Fibroblast of skin of back (primary cell): ENCODE measurements at places on chromosomes 3 and 15.

DNA sequence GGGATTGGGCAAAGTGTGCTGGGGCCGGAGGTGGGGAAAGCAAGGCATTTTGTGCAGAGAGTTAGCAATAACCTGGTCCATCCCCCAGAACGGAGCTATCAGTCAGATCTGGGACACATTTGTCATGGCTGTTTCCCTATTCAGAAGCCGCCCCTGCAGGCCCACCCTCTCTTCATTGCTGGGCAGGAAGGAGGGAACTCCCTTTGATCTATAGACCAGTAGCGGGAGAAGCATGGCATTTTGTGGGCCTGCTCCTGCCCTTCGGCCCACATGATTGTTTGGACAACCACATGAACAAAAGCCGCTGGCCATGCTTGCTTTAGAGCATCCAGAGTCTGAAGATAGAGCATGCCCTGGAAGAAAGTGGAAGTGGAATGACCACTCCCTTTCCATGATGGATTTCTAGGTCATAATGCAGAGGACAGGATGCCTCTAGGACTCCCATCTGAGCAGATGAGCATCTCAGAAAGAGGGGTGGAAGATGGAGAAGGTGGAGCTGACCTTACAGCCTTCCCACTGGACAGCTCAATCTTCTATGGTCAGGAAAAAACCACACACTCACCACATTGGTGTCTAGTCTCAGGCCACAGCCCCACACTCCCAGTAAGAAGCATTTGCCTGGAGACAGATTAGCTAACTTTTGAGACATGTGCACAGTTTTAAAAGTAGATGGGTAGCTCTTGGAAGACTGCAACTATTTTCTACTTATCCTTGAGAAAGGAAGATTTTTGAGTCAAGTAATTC, 11.9 kb upstream of the LRTM1 start:
- DNase-seq, result no peak

DNA sequence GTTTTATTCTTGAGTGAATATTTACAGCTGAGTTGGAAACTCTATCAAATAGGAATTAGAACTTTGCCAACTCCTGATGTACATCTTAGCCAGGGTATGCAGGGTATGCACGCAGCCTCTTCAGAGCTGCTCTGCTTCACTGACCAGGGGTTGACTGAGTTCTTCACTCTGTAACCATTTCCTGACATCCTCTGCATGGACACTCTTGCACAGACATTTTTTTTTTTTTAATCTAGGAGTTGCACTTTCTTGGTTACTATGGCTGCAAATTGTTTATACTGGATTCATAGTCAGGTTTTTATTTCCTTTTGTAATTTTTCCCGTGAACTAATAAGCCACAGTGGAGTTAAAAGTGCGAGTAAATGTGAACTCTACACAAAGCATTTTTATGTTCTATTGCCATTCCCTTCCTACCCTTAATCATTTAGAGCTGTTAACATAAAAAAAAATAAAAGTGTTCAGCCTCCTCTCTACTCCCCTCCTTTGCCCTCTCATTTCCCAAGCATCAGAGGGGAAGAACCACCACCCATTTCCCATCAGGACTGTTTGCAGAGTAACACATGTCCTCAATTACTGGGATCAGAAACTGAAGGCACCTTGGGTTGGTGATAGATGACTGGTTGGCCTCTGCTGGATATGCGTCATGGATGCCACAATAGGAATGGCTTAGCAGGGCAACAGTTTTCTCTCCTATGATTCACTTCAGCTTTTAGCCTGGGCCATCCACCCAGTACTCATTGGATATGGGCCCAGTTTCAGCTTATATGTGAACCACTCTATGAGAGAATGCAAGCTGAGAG, 54.0 kb downstream of the DUT start:
- DNase-seq, result peak; percentile 98

- DNase-seq, result no peak
These were observed 288.1 kb upstream of the NECTIN3 start for GRCh38 chr3:110783541-110783940.

GRCh38 chr3:9704347-9705322, 1.0 kb downstream of the CPNE9 start:
- peak; percentile 36 for DNase-seq

- DNase-seq, result peak; percentile 93
These were observed 56.3 kb upstream of the TMCO5A start for GRCh38 chr15:37877851-37878741.

GRCh38 chr3:69872783-69873378, 126.7 kb upstream of the SAMMSON start:
- DNase-seq, result no peak

- no peak for DNase-seq
These were observed 26.6 kb upstream of the FAN1 start for GRCh38 chr15:30877070-30877469.

DNA sequence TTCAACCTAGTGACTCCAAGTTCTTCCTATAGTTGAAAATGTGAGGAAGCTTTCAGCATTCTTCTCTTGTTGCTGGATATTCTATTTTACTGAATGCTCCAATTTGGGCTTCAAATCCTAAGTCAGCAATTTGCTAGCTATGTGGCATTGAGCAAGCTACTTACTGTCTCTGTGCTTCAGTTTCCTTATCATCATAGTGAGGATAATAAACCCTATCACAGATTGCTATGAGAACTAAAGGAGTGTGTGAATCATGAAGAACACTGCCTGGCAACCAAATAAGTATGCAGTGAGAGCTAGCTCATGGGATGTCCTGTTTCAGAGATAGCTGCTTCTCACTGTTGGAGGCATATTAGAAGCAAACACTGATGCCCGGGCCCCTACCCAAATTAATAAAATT, 163.8 kb upstream of the CDIN1 start:
- peak; percentile 78 for DNase-seq

- no peak for DNase-seq
These were observed 806.5 kb downstream of the OTOL1 start for GRCh38 chr3:162302983-162303624.

- peak; percentile 97 for DNase-seq
These were observed 1.3 kb upstream of the TRIM59 start for GRCh38 chr3:160450846-160451245.

DNA sequence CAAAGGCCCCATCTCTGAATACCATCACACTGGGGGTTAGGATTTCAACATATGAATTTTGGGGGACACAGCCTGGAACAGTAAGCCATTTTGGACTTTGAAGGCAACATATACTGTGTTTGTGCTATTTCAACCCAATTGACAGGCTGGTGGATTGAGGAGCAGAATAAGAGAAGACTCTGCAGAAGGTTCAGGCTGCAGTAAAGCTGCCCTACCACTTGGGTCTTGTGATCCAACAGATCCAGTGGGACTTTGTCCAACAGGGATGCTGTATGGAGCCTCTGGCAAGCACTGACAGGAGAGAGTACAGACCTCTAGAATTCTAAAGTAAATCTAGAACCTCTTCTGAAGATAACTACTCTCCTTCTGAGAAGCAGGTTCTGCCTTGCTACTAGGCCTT, 1.1 kb upstream of the BCL2L10 start:
- DNase-seq, result no peak

GRCh38 chr15:91356083-91356482, 256.0 kb downstream of the SV2B start:
- DNase-seq, result no peak

GRCh38 chr15:94576889-94577533, 345.6 kb downstream of the MCTP2 start:
- peak; percentile 1 for DNase-seq

GRCh38 chr3:33658621-33658990, 59.4 kb downstream of the CLASP2 start:
- DNase-seq, result no peak

GRCh38 chr3:16186086-16186485, 11.6 kb downstream of the GALNT15 start:
- DNase-seq, result peak; percentile 74

GRCh38 chr15:37995461-37996347, 61.3 kb downstream of the TMCO5A start:
- peak; percentile 58 for DNase-seq

- DNase-seq, result peak; percentile 73
These were observed 130.9 kb downstream of the PGPEP1L start for GRCh38 chr15:98876451-98877369.

DNA sequence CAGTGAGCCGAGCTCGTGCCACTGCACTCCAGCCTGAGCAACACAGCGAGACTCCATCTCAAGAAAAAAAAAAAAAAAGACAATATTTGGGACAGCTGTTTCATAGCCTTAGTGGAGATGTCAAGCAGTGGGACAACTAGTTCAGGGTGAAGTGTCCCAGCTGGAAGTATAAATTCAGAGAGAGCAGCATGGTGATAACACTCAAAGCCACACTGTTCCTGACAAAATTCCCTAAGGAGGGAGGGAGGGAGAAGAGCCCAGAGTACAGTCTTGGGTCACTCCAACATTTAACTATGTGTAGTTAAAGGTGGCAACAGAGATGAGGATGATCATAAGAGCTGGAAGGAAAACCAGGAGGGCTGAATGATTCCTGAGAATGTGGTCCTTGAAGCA, 21.1 kb upstream of the IP6K2 start:
- DNase-seq, result no peak

DNA sequence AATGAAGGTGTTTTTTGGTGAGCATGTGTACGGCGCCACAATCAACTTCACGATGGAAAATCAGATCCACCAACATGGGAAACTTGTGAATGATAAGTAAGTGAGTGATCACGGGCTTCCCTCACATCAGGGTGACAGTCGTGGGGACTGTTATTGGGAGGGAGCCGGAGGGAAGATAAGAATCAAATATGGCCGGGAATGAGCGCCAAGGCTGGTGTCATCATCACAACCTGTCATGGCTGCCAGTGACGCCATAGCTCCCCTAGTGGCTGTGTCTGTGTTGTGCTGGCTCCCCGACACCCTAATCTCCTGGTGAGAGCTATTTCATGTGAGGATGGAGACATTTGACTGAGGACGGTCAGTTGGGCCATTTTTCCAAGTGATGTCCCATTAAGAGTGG, 168.5 kb downstream of the SV2B start:
- no peak for DNase-seq

DNA sequence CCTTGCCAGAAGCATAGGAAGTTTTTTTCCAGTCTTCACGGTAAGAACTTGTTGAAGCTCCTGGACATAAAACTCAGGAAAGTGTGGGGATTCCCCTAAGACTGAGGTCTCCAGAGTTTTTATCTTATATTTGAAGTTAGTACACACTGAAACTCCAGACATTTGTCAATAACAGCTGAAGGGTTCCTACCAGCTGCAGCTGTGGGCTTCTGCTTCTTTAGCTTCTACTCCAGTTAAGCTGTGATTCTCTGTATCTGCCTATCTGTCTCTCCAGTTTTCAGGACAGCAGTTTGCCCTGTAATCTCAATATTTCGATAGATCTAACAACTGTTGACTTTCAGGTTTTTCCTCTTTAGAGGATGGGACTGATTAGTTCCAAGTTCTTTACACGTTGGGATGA, 966.0 kb upstream of the SEMA6D start:
- no peak for DNase-seq

- no peak for DNase-seq
These were observed 27.9 kb upstream of the NTRK3 start for GRCh38 chr15:88284318-88284998.

DNA sequence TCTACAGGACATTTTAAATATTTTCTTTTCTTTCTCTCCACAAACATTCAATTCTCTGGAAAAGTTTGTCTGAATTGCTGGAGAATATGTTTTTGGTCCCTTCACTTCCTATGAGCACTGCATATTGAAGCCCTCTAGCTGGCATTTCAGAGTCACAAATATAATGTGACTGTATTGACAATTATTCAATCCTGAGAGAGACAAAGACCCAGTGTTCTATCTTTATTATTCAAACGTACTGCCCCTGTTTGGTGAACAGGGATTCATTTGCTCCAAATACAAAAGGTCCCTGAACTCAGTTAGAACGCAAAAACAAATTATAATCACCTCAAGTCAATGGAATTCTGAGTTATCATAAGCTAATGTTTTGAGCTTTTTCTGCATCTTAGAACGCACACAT, 173.1 kb upstream of the CDIN1 start:
- no peak for DNase-seq

GRCh38 chr3:28934126-28934813, 346.6 kb upstream of the RBMS3 start:
- no peak for DNase-seq

DNA sequence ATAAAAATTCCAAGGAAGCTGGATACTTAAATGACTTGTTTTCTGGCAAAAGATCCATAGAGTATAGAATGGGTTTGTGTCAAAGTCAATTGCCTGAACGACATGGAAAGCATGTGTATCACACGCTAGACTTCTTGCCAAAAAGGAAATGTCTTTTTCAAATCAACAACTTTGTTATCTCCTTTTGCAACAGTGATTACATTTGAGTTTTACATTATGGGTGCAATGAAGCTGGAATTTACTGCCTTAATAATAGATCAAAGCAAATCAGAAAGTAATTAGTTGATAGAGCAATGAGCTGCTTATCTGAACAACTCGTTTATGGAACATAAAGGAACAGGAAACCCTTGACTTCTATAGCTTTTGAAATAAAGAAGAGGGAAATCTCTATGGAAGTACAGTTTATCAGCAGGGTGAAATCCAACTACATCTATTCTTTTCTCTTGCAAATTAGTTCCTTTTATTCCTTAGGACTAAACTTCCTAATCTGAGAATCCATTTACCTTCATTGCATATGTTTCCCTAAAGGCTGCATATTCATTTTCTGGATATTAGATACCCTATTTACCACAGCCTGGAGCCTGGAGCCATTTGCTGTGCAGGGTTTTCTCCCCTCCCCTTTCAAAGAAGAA, 415.1 kb upstream of the NECTIN3 start:
- no peak for DNase-seq

GRCh38 chr3:182702216-182702615, 91.1 kb upstream of the ATP11B start:
- no peak for DNase-seq

- no peak for DNase-seq
These were observed 50.9 kb downstream of the RGMA start for GRCh38 chr15:93037820-93038705.

DNA sequence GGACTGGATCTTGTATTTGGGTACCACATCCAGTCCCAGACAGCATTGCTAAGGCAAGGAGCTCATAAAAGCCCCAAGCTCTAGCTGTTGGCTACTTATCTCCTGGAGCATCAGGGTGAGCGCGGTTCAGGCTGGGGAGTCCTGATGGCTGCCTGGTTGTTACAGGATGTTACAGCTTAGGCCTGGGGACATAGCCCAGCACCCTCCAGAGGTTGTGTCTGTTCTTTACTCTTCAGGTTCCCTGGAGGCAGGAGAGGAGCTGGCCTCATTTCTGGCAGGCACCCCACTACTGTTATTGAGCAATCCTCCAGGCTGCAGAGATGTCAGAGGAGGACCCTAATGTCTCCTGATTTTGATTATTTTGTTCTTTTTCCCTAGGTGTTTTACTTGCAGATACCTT, 26.6 kb downstream of the APBA2 start:
- no peak for DNase-seq

DNA sequence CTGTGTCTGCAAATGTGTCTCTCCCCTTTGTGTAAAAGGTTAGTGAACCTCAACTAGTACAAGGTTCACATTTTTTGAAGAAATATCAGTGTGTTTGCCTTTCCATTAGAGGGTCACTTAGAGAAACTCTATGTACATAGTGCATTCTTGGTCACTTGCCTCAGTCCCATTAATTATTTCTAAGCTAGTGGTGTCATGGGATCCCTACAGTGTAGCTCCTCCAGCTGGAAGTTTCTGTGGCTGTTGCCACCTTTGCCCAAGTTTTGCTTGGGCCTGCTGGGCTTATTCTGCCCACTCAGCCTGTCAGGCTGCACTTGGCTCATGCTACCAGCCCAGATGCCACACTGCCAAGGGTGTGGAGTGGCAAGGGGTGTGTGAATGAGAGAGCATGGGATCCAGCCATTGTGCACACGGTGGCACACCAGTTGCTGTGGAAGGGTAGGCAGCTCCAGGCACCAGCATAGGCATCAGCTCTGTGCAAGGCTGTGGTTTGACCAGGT, 161.7 kb downstream of the ARPP21 start:
- no peak for DNase-seq
